ENCODE measurements at places on chromosomes 12 and 14.

DNA sequence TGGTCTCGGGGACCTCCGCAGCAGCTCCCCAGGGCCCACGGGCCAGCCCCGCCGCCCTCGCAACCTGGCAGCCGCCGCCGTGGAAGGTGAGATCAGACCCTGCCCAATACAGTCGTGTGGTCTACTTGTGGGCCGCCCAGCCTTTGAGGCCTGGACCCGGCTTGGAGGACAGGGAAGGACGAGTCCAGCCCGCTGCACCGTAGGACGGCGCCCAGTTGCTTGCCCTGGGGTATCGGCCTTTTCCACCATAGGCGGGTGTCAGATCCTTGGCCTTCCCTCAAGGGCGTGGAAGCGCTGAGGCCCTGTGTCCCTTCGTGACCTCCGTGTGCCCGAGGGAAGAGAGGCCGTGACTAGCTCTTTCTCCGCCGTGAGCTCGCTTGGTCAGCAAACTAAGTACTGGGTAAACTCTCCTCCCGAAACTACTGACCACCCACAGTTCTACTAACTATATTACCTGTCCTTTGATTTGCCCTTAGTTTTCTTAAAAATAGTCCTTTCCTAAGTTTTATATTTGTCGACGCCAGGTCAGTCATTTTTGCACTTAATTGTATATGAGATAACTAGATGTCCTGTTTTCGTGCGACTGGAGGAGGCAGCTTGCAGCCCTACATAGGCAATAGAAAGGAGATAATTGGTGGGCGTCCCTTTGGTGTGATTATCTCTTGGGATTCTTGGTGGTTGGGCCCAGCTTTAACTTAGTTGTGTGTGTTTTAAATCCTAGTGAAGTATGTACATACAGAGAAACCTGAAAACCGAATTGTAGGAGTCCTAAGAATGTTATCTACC, 757 bp downstream of the SLC25A3 start:
- DNase-seq = peak; percentile 49

- peak; percentile 79 for DNase-seq
These were observed 40.1 kb downstream of the SMIM41 start for GRCh38 chr12:52119398-52120254.

DNA sequence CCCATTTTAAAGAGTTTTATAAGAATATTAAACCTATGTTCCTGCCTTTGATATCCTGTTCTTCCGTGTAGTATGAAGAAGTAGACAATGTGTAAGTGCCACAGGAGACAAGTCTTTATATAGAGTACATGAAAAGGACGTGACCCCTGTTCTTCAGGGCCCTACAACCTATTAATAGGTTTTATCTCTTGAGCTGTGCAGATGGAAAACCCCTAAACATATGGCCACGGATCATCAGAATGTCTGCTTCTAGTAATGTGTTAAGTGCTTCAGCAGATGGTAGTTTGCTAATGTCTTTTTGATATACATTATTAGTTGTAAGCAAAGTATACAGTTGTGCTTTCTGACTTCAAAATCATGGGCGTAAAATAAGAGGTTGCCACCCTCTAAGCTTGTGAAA, 228.5 kb downstream of the PTPRO start:
- DNase-seq = no peak

- peak; percentile 37 for DNase-seq
These were observed at the start of gene SOAT2 for GRCh38 chr12:53102883-53103807. Gene SOAT2 (plus strand): TSS chr12:53103486. CDS start chr12:53103578, 92 bp downstream.

- DNase-seq = no peak
These were observed 120.9 kb upstream of the ATP2B1 start for GRCh38 chr12:89829434-89829975.

DNA sequence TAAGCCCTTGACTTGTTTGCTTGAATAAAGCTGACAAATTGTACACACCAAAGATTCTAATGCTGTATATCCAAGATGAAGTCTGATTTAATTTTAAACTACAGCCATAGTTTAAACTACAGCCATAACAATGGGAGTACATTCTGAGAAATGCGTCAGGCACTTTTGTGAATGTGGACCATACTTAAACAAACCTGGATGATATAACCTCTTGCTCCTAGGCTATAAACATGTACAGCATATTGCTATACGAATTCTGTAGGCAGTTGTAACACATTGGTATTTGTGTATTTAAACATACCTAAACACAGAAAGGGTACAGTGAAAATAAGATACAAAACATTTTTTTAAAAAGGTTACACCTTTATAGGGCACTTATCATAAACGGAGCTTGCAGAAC, 59.4 kb upstream of the KCNMB4 start:
- DNase-seq = no peak

- no peak for DNase-seq
These were observed 87.8 kb downstream of the ZFP36L1 start for GRCh38 chr14:68704736-68705720.

- no peak for DNase-seq
These were observed 297.0 kb downstream of the PCNX1 start for GRCh38 chr14:71204231-71204630.

DNA sequence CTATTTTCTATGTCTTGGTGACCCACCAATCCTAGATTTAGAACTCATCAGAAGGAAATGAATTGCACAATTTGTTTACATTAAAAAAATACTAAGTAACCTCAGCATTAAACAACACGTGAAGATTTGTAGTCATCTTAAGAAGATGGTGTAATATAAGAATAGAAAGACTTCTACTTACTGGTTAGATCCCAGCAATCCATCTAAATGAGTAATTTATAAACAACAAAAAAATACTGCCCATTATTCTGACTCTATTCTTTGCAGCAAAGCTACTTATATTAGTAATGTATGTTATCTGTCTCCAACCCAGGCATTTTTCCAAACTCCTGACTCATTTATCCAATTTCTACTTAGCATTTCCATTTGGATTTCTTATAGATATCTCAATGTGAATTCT, 67.8 kb downstream of the CD163L1 start:
- DNase-seq = no peak

- DNase-seq = no peak
These were observed 249.7 kb downstream of the SPTSSA start for GRCh38 chr14:34212172-34212929.

DNA sequence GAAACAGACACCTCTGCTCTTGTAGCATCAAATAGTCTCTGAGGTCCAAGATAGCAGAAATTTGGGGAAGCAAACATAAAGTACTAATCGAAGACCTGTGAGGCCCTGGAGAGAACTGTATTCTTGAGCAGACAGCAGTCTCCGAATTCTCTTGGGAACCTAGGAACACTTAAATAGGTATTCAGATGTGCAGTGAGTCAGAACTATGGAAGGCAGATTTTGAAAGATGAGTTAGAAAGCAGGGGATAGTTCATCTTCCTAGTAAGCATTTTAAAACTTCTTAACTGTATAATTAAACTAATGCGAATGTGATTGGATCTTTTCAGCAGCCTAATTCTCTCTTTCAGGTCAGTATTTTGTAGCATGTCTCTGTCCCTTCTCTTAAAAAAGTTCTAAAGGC, 30.6 kb downstream of the NAA30 start:
- no peak for DNase-seq

DNA sequence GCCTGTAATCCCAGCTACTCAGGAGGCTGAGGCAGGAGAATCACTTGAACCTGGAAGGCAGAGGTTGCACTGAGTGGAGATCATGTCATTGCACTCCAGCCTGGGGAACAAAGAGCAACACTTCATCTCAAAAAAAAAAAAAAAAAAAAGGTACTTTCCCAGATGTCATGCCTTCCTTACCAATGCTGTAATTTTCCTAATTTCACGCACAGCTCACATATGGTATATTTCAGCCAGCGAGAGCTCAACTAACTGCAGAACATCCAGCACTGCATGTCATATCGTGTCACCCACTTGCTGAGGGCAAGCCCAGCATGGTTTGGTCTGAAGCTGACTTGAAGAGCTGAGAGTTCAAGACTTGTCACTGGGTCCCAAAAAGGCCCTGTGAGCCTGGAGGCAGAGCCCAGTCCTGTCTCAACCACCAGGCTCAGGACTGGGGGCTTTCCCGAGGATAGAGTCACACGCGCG, 29.0 kb downstream of the NFKBIA start:
- no peak for DNase-seq

DNA sequence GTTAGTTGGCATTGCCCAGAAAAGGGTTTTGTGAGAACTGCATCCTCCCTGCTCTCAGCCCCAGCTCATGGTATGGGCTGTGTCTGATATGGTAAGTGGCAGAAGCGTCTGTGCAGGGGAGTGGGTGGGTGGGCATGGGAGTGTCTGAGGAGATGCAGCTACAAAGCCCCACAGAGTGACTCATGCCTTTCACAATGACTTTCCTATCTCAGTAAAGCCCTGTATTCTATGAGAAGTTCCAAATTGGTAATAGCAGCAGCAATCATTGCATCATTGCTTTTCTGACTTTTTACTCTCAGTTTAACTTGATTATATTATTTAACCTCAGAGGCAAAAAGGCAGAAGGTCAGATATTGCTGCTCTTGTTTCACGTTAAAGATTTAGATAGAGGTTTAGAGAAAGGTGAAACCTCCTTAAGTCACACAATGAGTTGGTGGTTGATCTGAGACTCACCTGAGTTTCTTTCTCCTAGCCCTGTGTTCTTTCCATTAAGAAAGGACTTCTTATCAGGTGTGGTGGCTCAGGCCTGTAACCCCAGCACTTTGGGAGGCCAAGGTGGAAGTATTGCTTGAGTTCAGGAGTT, 171.7 kb downstream of the SLC5A8 start:
- DNase-seq = no peak

- no peak for DNase-seq
These were observed 1397.2 kb downstream of the LRFN5 start for GRCh38 chr14:43003845-43004244.

GRCh38 chr14:52834440-52834842, 43.0 kb upstream of the GNPNAT1 start:
- no peak for DNase-seq

DNA sequence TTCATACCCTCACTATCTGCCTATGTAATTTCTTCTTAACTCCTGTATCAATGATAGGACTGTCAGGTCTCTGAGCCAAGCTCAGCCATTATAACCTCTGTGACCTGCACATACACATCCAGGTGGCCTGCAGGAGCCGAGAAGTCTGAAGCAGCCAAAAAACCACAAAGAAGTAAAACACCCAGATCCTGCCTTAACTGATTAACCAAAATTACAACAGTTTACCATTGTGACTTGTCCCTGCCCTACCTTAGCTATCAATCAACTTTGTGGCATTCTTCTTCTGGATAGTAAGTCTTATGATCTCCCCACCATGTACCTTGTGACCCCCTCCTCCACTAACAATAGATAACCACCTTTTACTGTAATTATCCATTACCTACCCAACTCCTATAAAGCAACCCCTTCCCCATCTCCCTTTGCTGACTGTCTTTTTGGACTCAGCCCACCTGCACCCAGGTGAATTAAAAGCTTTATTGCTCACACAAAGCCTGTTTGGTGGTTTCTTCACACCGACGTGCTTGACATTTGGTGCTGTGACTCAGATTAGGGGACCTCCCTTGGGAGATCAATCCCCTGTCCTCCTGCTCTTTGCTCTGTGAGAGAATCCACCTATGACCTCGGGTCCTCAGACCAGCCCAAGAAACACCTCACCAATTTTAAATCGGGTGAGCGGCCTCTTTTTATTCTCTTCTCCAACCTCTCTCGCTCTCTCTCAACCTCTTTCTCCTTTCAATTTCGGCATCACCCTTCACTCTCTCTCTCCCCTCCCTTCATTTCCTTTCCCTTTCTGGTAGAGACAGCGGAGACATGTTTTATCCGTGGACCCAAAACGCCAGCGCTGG, 11.5 kb upstream of the LGMN start:
- DNase-seq = no peak

DNA sequence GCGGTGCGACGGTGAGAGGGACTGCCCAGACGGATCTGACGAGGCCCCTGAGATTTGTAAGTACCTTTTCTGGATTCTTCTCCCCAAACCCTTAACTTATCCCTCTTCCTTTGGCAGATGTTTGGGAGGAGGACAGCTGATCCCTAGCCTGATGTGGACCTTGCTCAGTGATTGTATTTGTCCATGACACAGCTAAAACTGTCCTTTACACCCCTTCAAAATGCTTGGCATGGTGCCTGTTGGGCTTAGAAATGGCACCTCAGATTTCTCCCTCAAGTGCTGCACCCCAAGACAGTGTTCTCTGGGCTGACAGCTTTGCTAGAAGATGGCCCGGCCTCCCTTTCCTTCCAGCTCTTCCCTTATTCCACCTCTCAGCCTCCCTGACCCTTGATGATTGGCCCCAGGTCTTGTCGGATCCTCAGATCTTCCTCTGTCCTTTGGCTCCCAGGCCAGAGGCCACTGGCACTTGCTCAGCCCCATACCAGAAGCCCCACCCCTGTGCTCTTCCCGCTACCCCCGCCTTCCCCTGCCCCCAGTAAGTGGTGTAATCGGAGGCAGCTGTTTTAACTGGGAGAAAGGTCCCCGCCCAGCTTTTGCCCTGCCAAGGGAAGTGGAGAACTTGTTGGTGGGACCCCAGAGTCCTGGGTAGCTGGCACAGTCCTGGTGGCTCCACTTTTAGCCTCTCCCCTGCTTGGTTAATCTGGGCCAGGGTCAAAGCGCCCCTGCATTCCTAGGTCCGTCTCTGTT, 8.7 kb downstream of the LRP1-AS start:
- no peak for DNase-seq

DNA sequence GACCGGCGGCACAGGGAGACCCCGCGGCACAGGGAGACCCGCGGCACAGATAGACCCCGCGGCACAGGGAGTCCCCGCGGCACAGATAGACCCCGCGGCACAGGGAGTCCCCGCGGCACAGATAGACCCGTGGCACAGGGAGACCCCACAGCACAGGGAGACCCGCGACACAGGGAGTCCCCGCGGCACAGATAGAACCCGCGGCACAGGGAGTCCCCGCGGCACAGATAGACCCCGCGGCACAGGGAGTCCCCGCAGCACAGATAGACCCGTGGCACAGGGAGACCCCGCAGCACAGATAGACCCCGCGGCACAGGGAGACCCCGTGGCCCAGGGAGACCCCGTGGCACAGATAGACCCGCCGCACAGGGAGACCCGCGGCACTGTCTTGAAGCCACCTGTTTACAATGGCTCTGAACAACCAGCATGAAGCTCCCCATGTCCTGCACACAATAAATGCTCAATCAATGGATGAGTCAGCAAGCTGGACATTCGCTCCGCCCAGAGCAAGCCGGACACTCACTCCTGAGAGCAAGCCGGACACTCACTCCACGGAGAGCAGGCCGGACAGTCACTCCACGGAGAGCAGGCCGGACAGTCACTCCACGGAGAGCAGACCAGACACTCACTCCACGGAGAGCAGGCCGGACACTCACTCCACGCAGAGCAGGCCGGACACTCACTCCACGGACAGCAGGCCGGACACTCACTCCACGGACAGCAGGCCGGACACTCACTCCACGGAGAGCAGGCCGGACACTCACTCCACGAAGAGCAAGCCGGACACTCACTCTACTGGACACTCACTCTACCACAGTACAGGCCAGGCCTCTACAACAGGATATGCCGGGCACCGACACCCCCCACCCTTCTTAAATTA, 121.9 kb downstream of the RFLNA start:
- DNase-seq = no peak

Measured in NCI-H146 (cell line).